Hematopoietic multipotent progenitor cell treated with erythropoietin and hydrocortisone succinate and interleukin-3 and kit ligand, for 4 days (in vitro differentiated cells): ENCODE measurements at places on chromosomes 11 and 22.

DNA sequence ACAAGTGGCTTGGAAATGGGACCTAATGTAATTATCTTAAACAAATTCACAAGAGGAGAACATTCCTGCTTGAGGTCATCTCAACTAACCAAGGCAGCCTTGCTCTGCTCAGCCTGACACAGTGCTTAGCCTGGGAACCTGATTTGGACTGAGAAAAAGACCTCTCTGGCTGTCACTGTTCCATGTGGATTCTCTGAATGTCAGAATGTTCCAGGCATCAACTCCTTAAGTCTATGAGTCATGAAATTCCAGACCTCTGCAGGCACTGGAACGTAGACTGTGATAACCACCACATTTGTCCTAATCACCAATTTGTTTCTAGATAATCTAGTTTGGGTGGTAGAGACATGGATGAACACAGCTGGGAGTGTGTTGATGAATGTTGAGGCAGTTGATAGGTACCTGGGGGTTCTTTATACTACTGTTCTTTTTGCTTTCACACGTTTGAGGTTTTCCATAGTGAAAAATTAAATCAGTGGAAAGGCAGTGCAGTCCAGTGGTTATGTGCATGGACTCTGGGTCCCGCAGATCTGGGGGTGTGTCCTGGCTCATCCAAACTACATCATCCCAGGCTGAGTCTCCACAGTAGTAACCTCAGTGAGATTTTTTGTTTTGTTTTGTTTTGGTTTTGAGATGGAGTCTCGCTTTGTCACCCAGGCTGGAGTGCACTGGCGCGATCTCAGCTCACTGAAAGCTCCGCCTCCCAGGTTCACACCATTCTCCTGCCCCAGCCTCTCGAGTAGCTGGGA lies 269.6 kb downstream of the MN1 start:
- DNase-seq = no peak

DNA sequence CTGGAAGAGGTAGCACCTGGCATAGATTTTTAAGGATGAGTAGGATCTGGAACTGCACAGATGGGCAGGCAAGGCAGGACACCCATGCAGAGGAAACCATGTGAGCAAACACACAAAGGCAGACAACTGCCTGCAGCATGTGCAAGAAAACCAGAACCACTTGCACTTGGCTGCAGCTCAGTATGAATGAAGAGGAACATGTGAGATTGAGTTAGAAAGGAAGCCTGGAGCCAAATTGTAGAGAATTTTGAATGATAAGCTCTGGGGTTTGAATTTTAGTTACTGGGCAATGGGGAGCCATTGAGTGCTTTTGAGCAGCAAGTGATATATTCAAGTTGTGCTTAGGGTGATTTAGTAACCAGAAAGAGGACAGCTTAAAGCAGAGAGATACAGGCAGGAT lies 583.4 kb downstream of the SOX6 start:
- no peak for DNase-seq

DNA sequence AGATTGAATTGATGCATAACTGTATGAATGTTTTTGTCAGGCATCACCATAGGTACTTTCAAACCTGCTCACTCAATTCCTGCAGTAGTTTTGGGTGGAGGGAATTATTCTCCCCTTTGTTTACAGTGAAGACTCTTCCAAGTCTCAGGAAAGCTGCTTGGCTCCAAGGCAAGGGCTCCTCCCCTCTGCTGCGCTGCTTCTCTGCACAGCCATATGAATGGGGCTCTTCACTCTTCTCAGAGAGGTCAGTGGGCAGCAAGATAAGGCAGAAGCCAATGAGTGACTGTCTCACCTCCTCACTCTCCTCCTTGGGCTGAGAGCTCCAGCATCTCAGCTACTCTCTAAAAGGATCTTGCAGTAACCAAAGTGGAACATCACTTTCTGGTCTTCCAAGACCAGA lies 165.7 kb upstream of the TTC12 start:
- DNase-seq = no peak

- no peak for DNase-seq
These were observed 551.6 kb downstream of the METTL15 start for GRCh38 chr11:28659716-28660348.

DNA sequence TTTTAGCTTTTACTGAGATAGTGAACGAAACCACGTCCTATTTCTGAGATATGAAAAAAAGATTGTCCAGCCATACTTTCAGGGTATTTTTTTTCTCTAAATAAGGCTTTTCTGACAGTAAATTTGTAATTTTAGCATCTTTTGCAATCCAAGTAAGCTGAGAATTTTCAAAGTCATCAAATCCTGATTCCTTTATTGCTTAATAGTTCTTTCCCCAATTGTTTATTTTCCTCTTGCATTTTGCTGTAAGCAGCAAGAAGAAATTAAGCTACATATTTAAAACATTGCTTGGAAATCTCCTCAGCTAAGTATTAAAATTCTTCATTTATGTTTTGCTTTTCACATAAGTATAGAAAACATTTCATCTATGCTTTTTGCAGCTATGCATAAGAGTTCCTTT lies 493.3 kb upstream of the CCDC179 start:
- DNase-seq = no peak

DNA sequence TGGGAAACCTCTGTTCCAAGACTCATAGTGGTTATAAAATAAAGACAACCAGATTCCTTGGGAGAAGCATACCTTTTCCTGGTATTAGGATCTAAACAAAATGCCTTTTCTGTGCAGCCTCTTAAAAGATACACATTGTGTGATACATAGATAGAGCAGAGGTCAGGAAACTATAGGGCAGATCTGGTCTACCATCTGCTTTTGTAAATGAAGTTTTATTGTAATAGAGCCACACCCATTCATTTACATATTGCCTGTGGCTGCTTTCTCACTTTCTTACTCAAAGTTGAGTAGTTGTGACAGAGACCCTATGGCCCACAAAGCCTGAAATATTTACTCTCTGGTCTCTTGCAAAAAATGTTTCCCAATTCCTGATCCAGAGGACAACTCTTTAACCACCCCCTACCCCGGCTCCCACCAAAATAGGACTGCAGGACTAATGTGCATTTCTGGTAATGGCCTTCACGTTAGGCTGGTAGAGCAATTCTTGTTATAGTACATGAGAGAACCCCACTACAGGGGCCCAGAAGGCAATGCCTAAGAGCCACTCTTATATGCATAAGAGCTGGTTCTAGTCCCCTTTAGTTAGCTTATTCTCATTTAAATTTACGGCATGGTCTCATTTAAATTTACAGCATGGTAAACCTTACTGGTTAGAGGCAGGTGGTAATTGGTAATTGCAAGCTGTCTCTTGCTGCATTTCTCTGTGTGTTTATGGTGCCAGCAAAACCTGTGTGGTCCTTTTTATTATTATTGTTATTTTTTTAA lies 76.8 kb upstream of the YWHAH start:
- peak; percentile 80 for DNase-seq

DNA sequence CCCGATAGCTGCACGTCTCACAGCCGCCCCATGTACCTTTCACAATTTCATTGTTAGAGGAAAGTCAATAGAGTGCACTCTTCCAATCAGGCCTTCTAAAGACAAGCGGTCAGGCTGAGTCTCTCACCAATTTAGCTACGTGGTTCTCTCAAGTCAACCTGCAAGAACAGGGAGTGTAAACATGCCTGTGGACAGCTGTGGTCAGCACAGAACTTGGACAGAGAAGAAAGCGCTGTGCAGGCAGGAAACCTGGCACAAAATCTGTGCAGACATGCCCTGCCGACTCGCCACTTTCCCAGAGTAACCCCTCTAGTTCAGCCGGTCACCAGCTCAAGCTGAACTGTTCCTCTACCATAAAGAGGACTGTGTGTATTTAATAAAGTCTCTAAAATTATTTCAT lies 39.5 kb downstream of the CHKA start:
- no peak for DNase-seq

DNA sequence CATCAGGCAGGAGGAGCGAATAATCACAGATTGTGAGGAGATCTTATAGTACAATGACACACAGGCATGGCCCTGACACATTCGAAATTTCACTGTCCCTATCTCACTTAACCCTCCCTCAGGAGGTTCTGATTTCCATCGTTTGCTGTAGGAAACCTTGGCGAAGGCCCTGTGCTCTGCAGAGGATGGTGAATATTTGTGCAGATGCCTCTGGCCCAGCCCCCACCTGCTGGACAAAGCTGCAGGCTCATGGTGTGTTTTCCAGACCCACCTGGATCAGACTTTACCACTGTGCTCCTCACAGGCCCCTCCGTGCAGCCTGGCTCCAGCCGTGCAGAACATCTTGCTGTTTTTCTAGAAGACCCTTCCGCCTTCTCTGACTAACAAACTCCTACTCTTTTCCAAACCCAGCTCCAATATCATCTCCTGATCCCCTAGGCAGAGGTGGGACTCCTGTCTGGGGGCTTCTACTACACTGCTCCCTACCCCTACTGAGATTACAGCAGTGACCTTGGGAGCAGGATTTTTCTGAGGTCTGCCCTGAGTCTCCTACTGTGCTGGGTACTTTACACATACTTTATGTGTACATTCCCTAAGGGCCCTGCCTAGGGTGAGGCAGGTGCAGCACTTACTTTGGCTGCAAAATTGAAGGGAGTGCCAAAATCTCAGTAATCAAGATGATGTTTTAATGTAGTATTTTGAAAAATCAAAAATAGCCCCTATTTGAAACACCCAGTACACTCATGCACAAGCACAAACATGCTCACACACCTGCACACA lies 412.7 kb downstream of the SOX6 start:
- DNase-seq = no peak

GRCh38 chr11:124882339-124883071 lies 15.2 kb downstream of the ROBO4 start:
- no peak for DNase-seq
